CD4-positive, alpha-beta T cell treated with Interleukin-21 for 1 hour (primary cell): ENCODE measurements at places on chromosomes 11 and 22.

DNA sequence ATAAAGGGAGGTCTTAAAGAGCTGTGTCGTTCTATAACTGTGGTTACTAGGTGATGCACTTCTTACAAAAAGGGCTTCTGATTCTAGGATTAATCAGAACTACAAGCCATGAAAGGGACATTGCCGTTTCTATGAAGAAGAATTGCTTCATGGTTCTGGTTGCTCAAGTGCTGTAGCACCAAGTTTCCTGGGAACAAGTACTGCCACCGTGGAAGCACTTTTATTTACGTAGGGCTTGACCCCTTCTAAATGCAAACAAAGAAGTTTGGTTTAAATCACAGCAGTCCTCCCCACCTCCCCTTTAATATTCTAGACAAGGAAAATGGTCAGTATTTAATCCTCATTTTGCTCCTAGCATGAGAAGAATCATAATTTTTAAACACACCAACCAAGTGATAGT lies 9.8 kb downstream of the YAP1 start:
- DNase-seq: no peak

GRCh38 chr11:68326334-68327215 lies 14.2 kb downstream of the LRP5 start:
- no peak for DNase-seq

- DNase-seq: no peak
These were observed 8.6 kb downstream of the MUC5B start for GRCh38 chr11:1231396-1232020.

DNA sequence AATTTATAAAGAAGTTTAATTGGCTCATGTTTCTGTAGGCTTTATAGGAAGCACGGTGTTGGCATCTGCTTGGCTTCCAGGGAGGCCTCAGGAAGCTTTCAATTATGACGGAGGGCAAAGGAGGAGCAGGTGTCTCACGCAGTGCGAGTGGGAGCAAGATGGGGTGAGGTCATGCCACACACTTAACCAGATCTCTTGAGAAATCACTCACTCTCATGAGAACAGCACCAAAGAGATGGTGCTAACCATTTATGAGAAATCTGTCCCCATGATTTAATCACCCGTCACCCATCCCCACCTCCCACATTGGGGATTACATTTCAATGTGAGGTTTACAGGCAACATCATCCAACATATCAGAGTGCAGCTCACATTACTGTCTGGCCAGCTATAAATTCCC lies 103.5 kb downstream of the ARHGAP8 start:
- no peak for DNase-seq

DNA sequence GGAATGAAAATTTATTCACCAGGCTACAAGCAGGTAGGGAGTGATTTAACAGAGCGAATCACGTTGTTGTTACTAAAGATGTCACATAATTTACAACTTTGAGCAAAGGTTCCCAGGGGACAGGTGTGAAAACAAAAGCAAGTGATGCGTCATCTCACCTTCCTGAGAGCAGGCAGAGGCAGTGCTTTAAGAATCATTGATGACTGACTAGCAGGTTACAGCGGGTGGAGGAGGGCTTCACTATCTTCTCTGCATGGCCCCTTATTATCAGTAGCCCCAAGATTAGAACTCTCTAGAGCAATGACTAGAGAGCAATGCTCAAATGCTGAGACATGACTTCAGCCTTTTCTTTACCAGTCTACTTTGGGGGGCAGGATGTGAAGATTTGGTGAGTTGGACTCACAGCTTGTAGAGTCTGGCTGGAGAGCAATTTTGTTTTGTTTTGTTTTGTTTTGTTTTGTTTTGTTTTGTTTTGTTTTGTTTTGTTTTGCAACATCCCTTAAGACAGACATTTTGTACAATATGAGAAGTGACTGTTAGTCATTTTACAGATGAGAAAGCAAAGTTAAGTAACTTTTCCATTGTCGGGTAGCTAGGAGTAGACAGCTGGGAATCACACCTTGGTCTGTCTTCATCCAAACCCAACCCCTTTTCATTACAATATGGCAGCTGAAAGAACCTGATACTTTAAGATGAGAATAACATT lies 84.8 kb downstream of the SLC1A2 start:
- peak; percentile 39 for DNase-seq

DNA sequence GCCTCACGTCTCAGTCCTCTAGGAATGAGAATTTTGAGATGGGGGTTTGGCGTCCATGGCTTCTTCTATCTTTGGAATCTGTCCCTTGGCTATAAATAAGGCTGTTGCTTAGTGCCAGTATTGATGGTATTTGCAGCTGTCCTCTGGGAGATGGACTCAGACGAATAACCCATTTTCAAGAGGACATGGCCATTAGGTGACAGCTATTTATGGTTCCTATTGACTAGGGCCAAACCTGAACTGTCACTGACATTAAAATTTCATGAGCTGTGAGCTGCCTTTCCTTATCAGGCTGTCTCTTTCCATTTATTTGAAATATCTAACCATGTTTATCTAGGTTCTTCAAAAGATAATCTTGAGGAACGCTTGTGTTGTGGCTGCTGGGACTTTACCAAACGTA lies 92.7 kb downstream of the NAV2 start:
- no peak for DNase-seq

DNA sequence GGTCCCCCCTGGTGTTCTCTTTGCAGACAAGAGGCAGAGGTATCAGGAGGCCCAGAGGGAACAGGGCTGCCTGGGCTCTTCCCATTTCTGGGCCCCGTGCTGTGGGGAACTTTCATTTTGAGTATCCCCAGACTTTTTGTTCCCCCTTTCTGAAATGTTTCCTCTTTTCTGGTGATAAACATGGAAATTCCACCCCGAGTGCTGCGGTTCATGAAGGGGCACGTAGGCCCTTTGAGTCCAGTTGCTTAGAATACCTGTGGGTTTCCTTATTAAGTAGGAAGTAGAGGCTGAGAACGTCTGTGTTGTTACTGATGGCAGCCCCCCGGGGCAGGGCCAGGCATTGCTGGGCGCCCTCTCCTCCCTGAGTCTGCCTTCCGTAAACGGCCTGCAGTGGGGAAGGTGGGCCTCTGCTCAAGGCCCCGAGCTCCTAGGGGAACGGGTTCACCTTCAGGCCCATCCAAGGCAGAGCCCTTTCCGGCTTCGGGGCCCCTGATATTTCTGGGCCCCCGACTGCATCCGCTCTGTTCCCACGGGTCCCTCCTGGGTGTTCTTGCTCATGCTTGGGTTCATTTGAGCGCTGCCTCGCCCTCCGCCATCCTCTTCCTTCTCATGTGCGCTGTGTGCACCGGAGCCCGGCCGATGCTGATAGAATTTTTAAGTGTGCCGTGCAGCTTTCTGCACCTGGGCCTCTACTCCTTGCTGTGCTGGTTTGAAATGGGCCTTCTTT lies 12.0 kb downstream of the TBC1D22A start:
- DNase-seq: peak; percentile 37

DNA sequence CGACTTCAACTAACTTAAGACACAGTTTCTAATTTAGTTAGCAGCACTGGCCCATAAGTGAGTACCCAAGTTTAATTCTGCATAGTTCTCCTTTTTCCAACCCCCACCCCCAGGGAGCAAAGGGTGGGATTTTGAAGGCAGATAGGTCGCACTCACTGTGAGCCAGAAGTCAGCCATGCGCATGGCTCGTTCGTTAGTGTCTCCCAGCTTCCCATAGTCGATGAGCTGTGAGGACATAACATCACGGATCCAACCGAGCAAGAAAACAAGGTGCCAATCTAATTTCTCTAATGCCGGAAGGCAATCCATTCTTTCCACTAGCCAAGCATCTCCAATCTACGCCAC lies 577 bp downstream of the MRPL17 start:
- no peak for DNase-seq
